ENCODE measurements at places on chromosomes 1 and 21. TPM values are rescaled to one million over a fixed set of nuclear protein-coding genes. Genes with fewer than 3 reads are reported as not detected.

Gene LHX8
- not detected for total RNA-seq

Gene BGLAP
- 2.3 TPM for total RNA-seq

- peak; percentile 53 for DNase-seq
Measured at GRCh38 chr1:17212487-17213121, 7.7 kb downstream of the PADI1 start.

DNA sequence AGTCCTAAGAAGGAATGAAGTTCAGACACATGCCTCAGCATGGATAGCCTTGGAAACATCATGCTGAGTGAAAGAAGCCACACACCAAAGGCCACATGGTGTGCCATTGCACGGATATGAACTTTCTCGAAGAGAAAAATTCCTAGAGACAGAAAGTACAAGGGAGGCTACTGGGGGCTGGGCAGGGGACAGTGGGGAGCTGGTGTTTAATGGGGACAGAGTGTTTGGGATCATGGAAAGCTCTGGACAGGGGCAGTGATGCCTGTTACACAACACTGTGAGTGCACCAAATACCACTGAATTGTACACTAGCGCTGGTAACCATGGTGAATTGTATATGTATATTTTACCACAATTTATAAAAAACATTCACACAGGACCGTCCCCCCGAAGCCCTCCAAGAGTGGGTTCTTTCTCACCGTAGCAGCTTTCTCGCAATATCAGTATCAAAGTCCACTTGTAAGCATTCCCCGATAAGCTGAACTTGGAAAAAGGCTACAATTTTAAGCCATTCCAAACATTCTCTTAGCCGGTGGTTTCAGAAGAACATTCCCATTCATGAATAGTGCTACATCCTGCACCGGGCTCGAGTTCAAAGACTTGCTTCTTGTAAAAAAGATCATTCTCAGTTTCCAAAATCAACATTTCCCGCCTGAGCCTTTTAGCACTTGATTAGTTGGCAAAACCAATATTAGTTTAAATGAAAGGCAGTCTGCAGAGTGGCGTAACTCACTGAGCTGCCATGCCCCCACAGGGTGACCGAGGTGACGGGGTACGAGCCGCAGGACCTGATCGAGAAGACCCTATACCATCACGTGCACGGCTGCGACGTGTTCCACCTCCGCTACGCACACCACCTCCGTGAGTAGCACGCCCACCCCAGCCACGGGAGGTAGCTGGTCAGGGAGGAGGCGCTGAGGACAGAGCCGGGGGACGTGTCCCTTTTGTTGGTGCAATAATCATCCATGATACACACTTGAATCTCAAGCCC lies 31.7 kb downstream of the SIM2 start:
- no peak for DNase-seq

DNA sequence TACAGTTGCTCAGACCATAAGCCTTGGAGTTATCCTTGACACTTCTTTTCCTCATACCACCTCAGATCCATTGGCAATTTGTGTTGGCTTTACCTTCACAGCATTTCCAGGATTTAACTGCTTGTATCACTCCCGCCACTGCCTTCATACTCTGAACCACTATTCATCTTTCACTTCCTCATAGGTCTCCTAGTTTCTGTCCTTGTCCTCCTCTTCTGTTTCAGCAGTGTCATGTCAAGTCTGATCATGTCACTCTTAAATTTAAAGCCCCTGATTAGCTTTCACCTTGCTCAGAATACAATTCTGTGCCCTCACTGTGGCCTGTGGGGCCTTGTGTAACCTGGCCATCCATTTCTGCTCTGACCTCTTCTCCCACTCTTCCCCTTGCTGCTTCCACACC lies 34.7 kb upstream of the C1orf115 start:
- DNase-seq, result no peak

- DNase-seq, result no peak
Measured at GRCh38 chr1:99748419-99748818, 18.0 kb downstream of the FRRS1 start.
